ENCODE measurements at places on chromosomes 1 and 21.

GRCh38 chr1:30371888-30372791 is 351.2 kb downstream of the MATN1 start:
- no peak for DNase-seq

DNA sequence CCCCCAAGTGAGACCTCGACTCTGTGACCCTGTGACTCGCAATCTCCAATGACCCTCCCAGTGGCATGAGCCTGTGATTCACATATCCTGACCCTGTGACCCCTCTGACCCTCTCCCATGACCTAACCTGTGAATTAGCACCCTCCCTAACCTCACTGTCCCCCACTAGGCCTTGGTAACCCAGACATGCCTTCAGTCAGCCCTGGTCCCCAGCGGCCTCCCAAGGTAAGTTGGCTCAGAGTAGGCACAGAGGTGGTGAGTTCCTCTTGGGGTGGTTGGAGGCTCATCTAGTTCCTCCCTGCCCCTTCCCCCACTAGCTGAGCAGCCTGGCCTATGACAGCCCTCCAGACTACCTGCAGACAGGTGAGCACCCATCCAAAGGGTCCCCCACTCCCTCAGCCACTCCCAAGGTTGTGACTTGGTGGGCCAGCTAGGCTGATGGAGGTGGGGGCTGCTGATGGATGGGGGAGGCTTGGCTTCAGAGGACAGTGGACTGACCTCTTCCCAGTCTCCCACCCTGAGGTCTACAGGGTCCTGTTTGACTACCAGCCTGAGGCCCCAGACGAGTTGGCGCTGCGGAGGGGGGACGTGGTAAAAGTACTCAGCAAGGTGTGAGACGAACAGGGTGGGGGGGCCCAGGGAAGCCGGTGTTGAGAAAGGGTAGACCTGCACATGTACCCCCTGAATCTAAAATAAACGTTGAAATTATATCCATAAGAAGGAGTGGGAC is 1.6 kb downstream of the SH3D21 start:
- DNase-seq: no peak

- no peak for DNase-seq
These were observed 5.7 kb upstream of the CCT8 start for GRCh38 chr21:29078869-29079767.

DNA sequence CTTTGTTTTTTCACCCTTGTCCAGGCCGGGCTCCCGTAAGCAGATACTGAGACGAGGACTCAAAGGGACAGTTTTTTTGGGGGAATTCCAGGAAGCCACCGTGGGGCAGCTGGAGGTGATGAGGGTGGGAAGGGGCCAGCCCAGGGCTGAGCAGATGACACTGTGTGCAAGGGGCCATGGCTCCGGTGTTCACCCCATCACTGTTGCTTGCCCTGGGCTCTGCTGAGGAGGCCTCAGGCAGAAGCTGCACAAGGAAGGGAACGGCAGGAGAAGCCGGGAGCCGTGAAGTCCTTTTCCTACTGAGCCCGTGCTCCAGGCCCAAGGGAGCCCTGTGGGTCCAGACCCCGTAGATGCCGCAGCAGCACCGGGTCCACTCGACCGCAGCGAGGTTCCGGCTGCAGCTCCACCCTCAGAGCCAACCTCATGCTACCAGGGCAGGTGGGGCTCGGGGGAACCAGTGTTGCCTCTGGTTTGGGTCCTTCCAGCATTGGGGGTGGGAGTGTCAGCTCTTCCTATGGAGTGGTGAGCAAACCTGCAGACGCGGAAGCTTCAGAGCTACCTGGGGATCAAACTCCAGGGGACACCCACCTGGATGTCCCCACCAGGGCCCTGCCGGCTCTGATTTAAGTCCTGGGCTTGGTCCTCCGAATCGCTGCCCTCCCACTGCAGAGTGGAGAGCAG is 4.3 kb upstream of the CALML6 start:
- DNase-seq: no peak

DNA sequence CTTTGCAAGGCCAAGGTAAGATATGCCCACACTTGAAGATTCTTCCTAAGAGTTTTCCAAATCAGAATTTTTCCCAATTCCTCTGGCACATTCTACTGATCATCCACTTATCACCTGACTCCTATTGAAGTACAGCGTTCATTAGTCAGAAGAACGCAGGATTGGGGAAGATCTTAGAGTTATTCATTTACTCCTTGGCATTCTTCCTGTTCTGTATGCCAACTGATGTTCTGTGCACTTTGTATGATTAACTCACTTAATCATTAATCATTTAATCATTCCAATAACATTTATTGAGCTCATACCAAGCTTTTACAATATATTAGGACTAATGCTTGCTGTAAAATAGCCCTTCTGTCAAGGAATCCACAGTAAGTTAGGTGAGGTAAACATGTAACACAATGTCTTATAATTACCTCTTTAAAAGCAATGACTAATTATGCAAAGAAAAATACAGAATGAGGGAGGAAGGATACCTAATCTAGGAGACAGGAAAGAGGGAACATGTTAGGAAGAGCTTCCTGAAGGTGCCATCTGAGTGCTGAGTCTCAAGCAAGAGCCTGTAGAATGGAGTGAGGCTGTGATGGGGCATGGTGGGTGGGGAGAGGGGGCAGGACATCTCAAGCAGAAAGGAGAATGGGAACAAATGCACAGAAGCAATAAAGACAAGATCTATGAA is 71.1 kb upstream of the DPT start:
- DNase-seq: no peak

DNA sequence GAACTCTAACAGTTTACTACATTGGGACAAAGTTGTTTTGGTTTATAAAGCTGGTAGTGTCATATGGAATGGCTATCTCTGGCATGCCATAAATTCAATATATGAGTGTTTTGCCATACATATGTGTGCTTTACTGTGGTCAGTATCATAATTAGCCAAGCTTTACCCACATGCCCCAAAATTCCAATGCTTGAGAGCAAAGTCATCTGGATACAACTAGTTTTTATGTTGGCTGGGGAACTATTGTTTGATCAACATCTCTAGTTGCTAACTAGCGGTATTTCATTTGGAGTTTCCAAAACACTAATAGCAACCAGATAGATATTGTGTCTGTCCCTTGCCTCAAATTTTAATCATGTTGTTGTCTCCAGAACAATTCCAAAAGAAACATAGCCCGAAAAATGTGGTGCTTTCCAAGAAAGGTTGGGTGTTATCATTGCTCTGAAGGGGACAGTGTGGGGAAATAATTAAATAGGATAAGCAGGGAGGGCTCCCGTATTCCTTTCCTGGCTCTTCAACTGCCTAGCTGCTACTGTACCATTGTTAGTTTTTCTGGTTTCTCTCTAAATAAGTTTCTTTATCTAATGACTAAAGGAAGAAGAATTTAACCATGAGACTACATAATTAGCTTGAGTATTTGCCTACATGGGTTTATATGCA is 136.1 kb downstream of the TGFB2 start:
- DNase-seq: no peak

DNA sequence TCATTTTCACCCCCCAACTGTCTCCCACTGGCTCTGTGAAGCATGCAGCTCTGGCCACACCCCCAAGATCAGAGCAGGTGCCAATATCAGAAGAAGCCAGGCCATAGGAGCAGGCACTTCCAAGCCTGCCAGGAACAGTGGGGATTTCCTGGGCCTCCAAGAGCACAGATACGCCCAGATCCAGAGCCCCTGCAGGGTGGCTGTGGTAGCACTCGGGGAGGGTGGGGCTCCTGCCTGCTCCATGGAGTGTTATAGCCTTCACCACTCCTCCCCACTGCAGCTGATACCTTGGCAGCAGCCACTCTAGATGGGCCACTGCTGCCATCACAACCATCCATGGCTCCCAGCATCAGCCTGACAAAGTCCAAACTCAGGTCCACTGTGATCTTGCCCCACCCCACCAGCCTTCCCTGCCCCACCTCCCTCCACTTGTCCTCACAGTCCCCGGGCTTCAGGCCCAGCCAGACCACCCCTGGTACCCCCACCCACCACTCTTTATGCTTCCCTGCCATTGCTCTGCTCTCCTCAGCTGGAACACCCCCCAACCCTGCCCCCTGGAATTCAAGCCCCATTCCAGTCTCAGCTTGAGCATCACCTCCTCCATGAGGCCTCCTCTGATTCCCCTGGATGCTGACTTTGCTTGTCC is 448.3 kb downstream of the MATN1 start:
- DNase-seq: no peak

GRCh38 chr1:201713086-201713810 is 115.7 kb upstream of the IPO9 start:
- no peak for DNase-seq

DNA sequence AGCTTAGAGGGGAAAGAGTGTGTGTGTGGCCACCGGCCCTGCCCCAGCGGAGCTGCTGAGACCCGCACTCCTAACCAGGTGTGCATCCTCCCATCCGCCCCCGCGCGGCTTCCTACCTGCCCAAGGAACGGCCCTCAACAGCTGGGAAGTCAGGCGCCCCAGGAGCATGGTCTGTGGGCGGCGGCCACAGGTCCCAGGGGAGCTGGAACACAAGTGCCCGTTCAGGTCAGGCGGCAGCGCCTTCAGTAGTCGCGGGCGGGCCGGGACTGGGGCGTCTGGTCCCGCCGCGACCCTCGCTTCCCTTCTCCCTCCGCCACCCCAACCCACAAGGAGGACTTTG is 448 bp downstream of the AURKAIP1 start:
- DNase-seq: no peak

DNA sequence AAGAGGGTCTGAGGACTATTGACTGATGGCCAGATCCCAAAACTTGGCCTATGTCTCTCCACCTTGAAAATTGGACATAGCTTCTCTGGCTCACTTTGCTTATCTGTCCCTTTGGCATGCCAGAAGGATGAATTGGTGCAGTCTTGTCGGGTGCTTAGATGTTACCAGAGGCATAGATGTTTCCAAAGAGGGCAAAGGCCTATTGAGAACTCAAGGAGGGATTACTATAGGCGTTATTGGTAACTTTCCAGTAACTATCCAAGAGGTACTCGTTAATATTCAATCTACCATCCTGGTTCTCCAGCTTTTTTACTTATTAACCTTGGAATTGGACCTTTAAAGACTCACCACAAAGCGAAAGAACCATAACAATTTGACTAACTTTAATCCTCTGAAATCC is 368.3 kb upstream of the ESRRG start:
- no peak for DNase-seq
